Hippocampal formation (tissue), 2 donors: ENCODE measurements at places on chromosomes 12 and 14.

DNA sequence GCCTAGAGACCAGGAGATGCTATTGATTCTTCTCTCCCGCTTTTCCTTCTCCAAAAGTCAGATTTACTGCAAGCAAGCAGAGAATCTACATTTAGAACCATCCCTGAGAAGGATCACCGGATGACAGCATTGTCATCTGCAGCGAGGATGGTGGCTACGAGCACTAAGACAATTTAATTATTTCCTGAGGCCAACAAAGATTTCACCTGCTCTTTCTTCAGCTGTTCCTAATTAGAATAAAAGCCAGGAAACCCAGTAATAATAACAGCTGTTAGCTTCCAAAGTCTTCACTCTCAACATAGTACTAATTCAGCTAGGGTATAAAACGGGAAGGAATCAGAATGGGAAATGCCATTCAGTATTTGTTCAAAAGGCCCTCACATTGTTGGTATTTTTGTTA is 53.3 kb downstream of the TMTC1 start:
- DNase-seq, result no peak

DNA sequence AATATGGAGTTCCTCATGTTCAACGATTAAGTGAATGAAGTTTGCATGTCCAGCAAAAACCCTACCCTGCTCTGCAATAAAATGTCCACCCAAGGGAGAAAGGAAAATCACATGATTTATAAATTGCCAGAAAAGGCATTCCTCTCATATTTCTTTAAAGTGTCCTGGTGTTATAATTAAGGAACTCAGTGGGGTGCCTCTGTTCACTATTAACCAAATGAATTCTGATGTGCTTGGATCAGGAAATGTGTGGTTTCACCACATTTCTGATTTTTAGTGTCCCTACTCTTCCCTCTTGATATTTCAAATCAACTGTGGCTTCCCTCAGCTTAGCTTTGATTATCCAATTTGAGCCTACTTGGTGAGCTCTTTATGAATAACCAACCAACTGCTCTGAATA is 208.1 kb downstream of the PHLDA1 start:
- DNase-seq, result no peak

- DNase-seq, result no peak
Observed at GRCh38 chr14:61678975-61679374, 16.3 kb upstream of the HIF1A start.

DNA sequence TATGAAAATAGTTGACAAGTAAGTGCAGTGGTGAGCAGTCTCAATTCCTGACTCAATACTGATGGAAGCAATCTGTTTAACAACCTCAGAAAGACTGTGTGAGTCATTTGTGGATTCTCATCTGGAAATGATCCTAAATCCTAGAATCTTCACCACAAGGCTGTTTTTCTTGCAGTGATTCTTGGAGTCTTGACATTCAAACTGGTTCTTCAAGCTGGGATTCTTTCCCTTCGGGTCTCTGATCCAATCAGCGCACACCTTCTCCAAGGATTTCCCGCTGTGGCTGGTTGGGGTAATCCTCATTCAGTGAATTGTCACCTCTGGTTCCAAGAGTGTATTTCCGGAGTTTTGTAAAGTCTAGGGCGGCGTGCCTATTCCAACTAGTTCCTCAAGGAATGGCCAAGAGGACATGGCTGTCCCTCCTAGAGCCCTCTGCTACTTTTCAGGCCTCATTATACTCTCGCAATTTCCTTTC is 37.7 kb upstream of the FOXJ2 start:
- no peak for DNase-seq

- DNase-seq, result no peak
Observed at GRCh38 chr12:54037360-54038283, 4.8 kb downstream of the HOXC5 start.
